GM18507 (cell line): ENCODE measurements at places on chromosomes 2 and 18.

GRCh38 chr2:150339282-150339681 lies 148.2 kb downstream of the RND3 start:
- DNase-seq: no peak

DNA sequence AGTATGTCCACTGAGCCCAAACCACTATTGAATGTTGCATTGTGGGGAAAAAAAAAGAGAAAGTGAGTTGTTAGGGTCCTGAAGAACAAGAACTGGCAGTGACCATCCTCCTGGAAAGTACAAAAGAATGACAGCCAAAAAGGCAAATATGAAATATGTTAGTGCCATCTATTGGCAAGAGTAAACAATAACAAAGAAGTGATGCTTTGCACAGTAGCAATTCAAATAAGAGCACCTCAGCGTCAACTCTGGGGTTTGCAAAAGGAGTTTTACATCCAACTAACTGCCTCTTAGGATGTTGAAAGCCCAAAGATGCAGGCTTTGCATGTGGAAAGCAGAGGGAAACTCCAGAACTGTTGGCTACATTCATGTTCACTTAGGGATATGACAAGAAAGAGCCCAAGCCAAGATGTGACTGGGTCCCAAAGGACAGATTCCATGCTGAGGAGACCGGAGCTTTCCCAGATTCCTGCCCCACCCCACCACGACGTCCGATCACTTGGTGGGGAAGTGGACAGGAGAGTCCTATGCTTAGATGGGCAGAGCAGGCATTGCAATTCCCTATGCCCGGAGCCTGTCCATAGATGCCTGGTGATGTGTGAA lies 15.6 kb downstream of the TRABD2A start:
- no peak for DNase-seq

GRCh38 chr2:168814939-168815907 lies 12.8 kb downstream of the NOSTRIN start:
- DNase-seq: no peak

- DNase-seq: no peak
Observed at GRCh38 chr2:183215917-183216316, 91.7 kb downstream of the NUP35 start.

- no peak for DNase-seq
Observed at GRCh38 chr2:104125096-104125495, 728.8 kb upstream of the POU3F3 start.

DNA sequence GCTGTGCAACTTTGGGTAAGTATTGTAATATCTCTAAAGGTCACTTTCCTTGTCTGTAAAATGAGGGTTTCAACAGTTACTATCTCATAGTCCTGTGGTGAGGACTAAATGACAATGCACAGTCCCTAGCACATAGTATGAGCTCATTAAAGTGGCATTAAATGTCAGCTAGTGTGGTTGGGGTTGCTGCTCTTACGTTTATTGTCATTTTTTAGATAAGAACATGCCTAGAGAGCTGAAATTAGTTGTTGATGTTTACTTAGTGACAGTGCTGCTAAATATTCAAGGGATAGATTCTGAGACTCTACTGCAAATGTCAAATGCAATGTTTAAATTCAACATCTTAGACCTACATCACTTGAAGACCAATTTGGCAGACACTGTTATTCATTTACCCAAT lies 356.1 kb upstream of the ETAA1 start:
- no peak for DNase-seq

DNA sequence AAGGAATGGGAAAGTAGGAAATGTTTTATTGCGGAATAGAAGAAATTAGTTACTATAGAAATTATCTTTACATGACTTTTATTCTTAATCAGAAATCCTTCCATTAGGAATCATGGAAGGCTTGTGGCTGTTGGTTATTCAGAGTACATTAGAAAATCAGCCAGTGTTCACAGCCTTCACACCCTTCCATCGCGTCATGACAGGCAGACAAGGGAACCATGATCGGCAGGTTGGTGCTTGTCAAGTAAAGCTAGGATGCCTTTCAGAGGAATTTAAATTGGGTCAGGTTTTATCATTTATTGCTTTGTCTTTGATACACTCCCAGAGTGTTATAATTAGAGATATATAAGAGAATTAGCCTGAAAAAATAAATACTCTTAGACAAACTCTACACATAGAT lies 400.6 kb downstream of the THSD7B start:
- no peak for DNase-seq

GRCh38 chr18:10563886-10564285 lies 38.1 kb downstream of the NAPG start:
- no peak for DNase-seq

DNA sequence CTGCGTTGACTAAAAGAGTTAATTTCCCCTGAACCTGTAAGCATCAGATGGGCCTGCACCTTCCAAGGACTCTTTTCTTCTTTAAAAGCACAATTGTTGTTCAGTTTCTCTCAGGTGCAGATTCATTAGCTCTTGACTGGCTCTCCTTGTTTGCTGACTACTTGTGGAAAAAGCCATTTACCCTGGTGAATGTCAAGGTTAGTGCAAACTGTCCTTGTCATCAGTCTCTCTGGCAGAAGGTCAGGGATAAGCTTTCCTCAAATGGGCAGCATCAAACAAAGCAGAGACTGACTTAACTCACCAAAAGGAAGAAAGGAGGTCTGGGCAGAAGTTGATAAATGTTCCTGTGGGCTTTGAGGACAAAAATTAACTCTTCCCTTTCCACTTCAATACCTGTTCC lies 922.7 kb downstream of the BCL11A start:
- DNase-seq: no peak

DNA sequence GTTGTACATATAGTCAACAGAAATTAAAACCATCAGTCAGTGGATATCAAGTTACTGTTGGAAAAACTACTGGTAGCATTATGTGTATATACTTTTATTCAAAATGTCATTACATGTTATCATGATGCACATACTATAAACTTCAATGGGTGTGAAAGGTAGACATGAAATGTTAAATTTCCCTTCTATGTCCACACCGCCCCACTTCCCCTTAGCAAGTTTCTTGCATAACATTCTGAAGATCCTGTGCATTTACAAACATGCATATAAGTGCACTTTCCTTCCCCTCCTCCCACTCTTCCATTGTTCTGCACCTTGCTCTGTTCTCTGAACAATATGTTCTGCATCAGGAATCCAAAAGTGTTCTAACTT lies 16.6 kb upstream of the HK2 start:
- no peak for DNase-seq

- no peak for DNase-seq
Observed at GRCh38 chr18:7084080-7085065, 33.2 kb downstream of the LAMA1 start.

- no peak for DNase-seq
Observed at GRCh38 chr2:239195318-239195871, 205.4 kb downstream of the HDAC4 start.
